AG09309 (cell line): ENCODE measurements at places on chromosomes 1 and 21.

DNA sequence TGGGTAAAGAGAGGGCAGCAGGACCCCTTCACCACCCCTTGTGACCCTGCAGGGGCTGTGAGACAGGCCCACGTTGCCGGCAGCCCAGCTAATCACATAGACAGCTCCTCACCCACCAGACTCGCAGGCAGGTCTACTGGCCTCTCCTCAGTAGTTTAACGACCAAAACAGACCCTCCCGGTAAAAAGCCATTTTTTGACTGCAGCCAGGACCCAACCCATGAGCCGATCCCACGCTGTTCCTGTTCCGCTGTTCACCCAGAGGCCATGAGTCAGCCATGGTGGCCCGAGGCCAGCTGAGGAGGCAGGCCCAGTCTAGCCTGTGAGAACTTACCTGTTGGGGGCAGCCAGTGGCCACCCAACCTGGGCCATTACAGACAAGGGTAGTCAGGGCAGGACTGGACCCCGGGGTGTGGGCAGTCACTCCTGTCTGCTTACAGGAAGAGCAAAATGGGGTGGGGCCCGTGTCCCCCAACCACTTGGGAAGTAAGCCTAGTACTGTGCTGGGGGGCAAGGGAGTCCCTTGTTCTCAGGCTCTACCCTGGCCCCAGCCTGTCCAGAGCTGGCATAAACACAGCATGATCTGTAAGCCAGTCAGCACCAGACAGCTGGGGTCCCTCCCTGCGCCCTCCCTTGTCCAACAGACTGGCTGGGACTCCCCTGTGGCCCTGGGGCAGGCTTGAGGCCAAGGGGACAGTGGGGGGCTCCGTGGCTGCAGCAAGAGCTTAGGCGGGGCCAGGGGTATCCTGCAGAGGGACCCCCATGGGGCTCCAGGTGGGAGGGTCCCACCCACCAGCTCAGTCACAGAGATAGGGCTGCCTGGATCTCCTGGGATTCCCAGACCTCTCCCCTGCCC lies 61.9 kb downstream of the WNT9A start:
- no peak for DNase-seq

GRCh38 chr1:177984136-177984525 lies 14.3 kb upstream of the SEC16B start:
- peak; percentile 92 for DNase-seq

DNA sequence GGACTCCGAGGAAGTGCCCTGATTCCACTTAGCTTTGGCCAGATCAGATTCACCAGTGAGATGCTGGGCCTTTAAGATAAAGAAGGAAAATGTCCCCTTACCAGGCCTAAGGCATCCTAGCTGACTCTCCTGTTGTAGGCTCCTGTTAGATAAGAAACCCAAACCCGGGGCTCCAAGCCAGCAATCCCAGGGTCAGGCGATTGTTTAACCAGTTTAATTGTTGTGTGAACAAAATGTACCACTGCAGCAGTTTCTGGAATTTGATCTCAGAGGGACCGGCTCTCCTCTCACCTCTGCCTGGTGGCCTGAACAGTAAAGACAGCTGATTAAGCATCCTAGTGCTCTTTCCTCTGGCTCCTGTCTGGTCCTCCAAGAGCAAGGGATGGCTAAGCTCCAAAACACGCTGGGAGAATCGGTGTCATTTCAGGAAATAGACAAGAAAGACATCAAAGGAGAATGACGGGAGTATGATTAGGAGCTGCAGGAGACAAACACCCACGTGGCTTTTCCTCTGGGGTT lies 9.3 kb upstream of the KLHDC8A start:
- no peak for DNase-seq

DNA sequence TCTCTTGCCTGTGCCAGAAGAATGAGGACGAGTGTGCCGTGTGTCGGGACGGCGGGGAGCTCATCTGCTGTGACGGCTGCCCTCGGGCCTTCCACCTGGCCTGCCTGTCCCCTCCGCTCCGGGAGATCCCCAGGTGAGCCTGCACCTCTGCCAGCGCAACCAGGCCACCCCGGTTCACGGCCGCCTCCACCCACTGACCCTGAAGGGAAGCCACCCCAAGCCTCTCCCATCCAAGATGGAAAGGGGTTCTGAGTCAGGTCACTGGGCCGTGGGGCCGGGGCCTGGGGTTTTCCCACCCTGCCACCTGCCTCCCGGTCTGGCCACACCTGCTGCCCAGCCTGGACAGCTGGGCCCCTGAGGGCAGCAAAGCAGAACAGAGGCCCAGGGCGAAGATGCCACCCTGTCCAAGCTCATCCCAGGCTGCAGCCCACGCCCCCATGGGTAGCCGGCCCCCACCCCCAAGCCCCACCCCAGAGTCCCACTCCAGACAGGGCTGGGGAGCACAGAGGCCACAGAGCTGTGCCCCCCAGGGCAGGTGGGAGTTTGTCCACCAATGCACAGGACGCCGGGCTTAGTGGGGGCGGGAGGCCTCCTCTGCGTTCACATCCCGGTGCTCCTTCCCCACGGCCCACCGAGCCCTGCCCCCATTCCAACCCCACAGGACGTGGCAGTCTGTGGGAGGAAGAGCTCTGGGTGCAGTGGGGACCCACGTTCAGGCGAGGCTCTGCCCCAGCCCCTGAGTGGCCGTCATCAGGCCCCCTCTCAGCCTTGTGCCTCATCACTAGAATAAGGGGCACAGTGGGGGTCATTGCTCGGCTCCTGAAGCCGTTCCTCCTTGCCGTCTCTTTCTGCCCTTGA lies 5.6 kb downstream of the AIRE start:
- DNase-seq = no peak

- no peak for DNase-seq
These were observed 127.2 kb downstream of the CACHD1 start for GRCh38 chr1:64597113-64597512.

- no peak for DNase-seq
These were observed 2.4 kb downstream of the LRP8 start for GRCh38 chr1:53325326-53326087.

GRCh38 chr1:206111271-206111927 lies 5.8 kb downstream of the AVPR1B start:
- DNase-seq = no peak

GRCh38 chr1:219460896-219461815 lies 151.7 kb downstream of the ZC3H11B start:
- peak; percentile 70 for DNase-seq

DNA sequence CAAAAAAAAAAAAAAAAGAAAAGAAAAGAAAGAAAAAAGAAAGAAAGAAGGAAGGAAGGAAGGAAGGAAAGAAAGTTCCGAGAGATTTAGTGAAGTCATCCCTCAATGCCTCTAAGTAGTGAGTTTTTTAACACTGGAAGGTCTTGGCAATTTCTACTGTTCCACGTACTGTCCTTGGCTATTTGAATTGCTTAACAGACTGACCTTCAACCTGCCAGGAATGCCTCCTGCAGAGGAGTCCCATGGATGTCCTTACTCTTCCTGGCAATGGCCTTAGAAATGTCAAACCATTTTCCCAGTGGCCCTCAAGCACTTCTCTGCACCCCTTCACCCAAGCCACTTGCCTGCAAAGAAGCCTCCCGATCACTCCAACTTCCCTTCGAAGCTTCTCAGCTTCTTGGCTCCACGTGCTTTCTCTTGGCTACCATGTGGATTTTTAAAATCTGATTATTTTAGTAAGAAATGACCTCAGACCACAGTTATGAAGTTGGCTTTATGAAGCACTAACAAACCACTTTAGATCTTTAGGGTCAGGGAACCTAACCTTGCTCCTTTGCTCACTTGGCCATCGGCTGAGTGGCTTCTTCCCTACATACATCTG lies 43.7 kb upstream of the ABCG1 start:
- no peak for DNase-seq

DNA sequence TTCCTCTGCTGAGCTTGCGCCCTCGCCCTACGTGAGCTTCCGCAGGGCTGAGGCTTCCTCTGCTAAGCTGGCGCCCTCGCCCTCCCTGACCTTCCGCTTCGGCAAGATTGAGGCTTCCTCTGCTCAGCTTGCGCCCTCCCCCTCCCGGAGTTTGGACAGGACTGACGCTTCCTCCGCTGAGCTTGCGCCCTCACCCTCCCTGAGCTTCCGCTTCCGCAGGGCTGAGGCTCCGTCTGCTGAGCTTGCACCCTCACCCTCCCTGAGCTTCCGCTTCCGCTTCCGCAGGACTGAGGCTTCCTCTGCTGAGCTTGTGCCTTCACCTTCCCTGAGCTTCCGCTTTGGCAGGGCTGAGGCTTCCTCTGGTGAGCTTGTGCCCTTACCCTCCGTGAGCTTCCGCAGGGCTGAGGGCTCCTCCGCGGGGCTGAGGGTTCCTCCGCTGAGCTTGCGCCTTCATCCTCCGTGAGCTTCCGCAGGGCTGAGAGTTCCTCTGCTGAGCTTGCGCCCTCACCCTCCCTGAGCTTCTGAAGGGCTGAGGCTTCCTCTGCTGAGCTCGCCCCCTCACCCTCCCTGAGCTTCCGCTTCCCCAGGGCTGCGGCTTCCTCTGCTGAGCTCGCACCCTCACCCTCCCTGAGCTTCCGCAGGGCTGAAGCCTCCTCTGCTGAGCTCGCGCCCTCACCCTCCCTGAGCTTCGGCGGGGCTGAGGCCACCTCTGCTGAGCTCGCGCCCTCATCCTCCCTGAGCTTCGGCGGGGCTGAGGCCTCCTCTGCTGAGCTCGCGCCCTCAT lies 753.6 kb upstream of the TPTE start:
- no peak for DNase-seq

DNA sequence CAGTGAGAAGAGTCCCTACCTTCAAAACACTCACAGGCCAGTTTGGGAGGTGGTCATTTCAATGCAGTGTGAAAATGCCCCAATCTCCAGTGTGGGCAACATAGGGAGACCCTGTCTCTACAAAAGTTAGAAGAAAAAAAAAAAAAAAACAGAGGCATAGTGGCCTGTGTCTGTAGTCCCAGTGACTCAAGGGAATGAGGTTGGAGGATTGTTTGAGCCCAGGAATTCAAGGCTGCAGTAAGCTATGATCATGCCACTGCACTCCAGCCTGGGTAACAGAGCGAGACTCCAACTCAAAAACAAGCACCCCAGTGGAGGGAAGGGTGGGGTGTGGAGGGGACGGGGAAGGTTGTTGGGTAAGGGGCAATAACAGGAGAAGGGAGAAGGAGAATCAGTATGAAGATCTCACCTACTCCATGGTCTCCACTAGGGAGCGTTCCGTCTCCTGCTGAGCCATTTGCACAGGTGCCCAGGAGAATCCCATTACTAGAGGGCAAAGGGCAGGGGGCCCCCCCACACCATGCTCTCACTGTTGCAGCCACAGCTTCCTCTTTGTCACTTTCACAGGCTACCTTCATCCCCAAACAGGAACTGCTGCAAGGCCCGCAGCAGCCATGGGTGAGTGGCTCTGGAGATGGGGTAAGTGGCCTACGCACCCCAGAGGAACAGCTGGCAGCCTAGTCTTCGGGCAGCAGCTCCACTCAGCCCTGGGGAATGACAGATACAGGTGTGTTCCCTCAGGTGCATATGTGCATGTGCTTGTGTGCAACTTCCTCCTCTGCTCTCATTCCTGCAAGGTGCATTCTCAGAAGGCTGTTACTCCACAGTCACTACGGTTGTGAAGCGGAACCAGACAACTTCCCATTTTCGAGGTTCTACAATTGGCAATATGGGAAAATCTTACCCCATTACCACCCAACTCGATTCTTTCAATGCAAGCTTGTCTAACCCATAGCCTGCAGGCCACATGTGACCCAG lies 87.9 kb upstream of the LYST start:
- no peak for DNase-seq

- no peak for DNase-seq
These were observed 318.5 kb upstream of the RUNX1 start for GRCh38 chr21:35367553-35367952.

GRCh38 chr1:5763696-5764370 lies 228.4 kb downstream of the NPHP4 start:
- DNase-seq = no peak

DNA sequence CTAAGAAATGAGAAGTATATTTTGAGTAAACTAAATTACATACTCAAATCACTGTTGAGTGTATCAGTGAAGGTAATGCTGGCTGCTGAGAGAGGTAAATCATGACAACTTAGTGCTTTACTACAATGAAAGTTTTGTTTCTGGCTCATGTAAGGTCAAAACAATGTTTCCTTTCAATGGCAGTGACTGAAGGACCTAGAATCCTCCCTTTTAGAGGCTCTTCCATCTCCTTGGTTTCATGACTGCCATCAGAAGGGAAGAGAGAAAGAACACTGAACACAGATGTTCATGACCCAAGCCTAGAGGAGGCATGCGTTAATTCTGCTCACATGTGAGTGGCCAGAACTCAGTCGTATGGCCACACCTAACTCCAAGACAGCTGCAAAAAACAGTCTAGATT lies 130.6 kb downstream of the AKT3 start:
- DNase-seq = no peak

DNA sequence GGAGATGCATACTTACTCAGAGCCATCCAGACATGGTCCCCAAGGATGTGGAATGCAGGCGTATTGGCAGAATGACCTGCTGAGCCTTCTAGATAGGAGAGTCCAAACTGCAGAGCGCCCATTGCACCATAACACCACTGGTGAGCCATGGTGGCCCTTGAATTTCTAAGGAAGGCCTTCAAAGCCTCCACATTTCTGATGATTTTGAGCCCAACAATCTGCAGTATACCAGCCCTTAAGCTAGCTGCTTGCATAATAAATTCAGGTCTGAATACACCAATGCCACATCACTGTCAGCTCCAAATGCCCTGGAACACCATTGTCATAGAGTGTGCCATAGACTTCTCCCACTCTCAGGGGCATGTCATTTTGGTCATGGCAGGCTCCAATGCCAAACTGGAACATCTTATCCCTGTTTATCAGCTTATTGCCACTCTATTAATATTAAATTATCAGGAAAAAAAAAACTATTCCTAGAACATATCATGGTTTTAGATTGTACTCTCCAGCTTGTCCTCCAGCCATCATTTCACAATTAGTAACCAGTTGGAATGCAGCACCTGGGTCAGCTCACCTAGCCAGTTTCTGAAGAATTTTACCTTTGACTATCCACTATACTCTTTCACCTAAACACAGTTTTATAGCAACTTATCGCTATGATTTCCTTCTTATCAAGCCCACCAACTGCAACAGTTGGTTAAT lies 26.9 kb downstream of the NPHS2 start:
- no peak for DNase-seq

DNA sequence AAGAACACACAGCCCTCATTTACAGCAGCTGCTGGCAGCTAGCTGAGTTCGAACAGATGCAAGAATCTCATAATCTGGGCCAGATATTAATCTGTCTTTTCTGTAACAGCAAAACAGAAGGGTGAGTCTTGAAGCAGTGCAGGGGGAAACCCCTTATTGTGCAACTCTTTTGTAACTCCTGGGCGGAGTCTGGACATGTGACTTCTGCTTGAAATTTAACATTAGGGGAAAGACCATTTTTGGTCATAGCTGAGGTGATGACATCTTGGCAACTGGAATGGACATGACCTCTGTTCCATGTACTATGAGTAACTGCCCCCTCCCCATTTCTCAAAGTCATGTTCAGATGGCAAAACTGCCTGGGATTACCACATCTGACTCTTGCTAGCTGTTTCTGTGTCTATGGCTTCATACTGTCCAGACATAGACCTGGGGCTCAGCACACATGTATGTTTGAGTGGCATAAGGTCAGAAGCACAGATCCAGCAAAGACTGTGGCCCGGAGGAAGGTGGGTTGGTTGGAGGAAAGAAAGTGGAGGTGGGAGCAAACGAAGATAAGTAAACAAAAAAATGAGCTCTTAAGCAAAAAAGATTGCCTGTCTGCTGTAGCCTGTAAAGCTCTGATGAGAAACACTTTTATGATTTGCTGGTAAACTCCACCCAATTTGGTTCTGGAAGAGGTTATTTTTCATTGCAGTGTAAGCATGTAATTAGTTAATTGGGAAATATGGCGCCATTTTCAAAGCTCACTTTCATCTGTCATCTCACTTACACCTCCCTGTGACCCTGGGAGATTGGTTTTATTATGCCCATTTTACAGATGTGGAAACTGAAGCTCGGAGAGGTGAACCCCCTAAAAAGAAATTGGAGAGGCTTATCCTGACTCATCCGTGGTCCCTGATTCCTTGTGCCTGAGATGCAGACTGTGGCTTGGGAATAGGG lies 26.1 kb downstream of the ETS2 start:
- peak; percentile 88 for DNase-seq
